ENCODE measurements at places on chromosomes 4 and X.
A peak's percentile ranks its signal among the peaks of the same experiment; 100 is the strongest.

DNA sequence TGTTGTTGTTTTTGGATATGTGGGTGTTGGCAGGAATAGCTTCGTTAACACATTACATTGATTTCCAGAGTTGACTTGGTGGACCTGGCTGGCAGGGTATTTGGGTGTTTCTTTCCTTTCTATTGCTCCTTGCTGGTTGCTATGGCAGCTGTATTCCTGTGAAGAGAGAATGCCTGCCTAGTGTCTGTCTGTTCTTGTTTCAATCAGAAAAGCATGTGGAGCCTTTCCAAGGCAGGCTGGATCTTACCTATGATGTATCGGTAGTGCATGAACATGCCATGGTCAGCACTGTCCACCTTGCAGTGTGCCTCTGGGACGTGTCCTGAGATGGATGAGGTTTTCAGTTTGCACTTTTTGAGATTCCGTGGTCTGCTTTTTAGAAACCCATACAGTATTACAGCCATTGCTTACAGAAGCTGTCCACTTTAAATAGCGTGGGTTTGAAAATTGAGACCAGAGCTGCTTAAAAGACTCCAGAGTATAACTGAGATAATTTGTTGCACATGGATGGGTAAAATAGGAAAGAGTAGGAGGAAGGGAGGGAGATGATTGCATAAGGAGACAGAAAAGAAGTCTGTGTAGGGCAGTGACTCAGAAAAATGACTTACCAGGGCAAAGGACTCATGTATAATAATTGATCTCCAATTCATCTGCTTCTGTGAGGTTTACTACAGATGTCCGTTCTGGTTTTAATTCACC, 20.0 kb upstream of the AADAT start:
- peak; percentile 80 for DNase-seq

- no peak for DNase-seq
Measured at GRCh38 chr4:118760493-118760892, 75.3 kb downstream of the METTL14 start.

DNA sequence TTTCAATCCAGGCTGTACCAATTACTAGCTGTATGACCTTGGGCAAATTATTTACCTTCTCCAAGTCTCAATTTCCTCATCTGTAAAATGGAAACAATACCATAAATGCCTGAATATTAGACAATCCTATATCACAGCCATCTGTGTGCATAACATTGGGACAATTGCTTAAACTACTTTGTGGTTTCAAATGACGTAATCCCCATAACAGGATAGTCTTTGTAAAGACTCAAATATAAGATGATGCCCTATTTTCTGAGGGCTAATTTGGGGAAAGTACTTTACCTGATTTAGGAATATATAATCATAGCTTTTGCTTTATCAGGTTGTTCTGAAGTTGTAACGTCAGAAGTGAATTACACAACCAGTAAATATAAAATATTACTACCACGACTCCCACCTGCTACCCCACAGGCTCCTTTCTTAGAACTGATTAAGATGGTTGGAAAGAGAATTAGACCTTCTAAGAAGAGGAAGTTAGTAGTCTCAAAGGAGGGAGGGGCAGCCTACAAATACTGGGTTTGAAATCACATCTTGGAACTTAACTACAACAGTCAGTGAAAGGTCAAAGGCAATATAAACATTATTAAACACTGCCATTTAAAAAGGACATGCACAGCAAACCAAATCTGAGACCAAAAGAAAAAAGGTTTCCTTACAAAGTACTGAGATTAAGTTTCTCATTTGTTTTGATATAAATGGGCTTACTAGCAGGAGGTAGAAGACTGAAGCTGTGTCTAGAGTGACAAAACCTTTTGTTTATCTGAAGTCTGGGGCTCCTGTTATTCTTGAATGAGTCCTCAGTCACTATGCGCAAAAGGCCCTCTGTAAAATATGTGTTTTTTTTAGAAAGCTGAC, 215.0 kb downstream of the SCFD2 start:
- peak; percentile 12 for DNase-seq

DNA sequence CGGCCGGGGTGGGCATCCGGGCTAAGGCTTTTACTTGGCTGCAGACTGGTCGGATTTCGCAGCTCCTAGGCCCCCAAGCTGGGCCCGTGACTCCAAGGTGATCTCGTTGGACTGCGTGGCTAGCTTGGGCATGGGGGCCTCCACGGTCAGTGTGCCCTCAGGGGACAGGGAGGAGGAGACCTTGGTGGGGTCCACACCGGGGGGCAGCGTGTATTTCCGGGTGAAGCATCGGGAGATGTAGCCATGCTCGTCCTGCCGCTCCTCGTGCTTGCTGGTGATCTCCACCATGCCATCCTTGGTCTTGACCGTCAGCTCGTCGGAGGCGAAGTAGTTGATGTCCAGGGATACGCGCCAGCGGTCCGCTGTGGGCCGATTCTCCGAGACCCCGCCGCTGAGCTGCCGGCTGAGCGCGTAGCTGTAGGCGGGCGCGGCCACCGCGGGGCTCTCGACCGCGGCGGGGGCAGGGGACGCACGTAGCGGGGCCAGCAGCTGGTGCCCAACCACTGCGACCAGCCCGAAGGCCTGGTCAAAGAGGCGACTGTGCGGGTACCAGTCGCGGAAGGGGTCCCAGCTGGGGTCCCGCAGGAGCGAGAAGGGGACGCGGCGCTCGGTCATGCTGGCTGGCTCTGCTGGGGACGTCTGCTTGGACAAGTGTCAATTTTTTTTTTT, 881 bp upstream of the CACNA1F start:
- no peak for DNase-seq

DNA sequence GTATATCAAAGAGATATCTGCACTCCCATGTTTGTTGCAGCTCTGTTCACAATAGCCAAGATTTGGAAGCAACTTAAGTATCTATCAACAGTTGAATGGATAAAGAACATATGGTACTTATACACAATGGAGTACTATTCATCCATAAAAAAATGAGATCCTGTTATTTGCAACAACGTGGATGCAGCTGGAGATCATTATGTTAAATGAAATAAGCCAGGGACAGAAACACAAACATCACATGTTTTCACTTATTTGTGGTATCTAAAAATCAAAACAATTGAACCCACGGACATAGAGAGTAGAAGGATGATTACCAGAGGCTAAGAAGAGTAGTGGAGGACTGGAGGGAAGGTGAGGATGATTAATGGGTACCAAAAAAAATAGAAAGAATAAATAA, 14.2 kb downstream of the IQCM start:
- DNase-seq: peak; percentile 76

GRCh38 chrX:136292656-136293055, 8.1 kb upstream of the ADGRG4 start:
- no peak for DNase-seq

GRCh38 chr4:184255361-184255760, 37.7 kb upstream of the ENPP6 start:
- no peak for DNase-seq

All from AG10803 (cell line).